NCI-H460 (cell line): ENCODE measurements at places on chromosomes 16 and 17. TPM values are rescaled to one million over a fixed set of nuclear protein-coding genes. Genes with fewer than 3 reads are reported as not detected.

Gene KRTAP3-1
- not detected in 2 replicates for total RNA-seq

Gene SLC12A3
- not detected in 2 replicates for total RNA-seq

Gene WWP2
- 20.7 and 21.7 TPM in 2 replicates for total RNA-seq

Gene C16orf92
- not detected in 2 replicates for total RNA-seq

Gene SNF8
- 102 and 108 TPM in 2 replicates for total RNA-seq

Gene TBX6
- 0.30 and 0.38 TPM in 2 replicates for total RNA-seq

DNA sequence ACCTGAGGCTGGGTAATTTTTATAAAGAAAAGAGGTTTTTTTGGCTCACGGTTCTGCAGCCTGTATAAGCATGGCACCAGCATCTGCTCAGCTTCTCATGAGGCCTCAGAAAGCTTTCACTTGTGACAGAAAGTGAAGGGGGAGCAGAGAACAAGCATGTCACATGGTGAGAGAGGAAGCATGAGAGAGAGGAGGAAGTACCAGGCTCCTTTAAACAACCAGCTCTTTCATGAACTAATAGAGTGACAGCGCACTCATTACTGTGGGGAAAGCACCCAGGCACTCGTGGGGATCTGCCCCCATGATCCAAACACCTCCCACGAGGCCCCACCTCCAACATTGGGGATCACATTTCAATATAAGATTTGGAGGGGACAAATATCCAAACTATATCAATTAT lies 86.8 kb downstream of the USP32 start:
- no peak for DNase-seq

DNA sequence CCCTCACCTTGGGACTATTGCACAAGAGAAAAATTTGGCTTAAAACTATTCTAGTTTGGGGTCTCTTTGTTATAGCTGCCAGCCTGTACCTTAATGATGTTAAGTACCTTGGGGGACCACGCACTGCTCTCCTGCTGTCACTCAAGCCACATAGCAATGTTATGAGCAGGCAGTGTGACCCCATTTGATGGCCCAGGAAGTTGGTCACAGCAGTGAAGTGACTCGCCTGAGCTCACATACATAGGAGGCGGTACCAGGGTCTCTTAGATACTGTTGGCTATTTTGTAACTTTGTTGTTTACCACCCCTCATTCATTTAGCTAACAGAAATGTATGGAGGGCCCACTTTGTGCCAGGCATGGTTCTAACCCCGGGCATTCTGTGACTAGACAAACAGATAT lies 16.4 kb downstream of the KCNG4 start:
- no peak for DNase-seq

GRCh38 chr17:14205992-14206461 lies 30.6 kb downstream of the CDRT15 start:
- peak; percentile 69 for DNase-seq

DNA sequence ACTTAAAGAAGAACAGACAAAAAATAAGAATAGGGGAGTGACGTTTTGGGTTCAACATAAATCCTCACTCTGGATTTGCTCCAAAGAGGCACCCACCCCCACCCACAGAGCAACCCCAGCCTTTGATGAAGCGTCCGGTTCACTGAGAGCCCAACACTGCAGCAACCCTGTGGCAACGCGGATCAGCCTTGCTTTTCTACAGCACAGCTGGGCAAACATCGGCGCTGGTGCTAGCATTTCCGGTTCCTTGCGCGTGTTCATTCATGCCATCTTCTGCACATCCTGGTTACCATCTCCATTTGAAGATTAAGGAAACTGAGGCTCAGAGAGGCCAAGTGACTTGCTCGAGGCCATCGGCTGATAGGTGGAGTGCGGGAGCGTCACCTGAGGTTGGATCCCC lies 8.7 kb upstream of the GINS2 start:
- no peak for DNase-seq

DNA sequence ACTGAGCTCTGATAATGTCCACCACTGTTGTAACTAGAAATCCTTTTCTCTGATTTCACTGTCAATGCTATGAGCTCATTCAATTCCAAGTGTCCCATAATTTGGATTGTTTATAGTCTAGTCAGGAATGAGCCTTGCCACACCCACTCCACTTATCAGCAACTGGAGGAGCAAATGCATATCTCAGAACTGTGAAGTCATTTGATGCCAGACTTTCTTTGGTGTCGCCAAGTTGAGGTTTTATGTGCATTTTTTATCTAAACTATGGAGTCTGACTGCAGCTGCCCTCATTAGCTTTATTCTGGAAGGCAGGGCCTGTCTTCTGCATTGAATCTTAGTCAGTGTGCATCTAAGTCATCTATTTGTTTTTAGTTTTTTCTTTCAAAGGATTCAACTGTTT lies 361.3 kb downstream of the PMP22 start:
- no peak for DNase-seq

GRCh38 chr16:3774156-3774767 lies 56.9 kb upstream of the TRAP1 start:
- DNase-seq, result no peak

- no peak for DNase-seq
Observed at GRCh38 chr17:27327397-27327796, 33.5 kb downstream of the WSB1 start.

- DNase-seq, result no peak
Observed at GRCh38 chr17:61088556-61088955, 311.1 kb upstream of the TBX2 start.

- no peak for DNase-seq
Observed at GRCh38 chr17:47989700-47990099, 18.8 kb downstream of the CDK5RAP3 start.

- DNase-seq, result no peak
Observed at GRCh38 chr16:4303973-4304372, 11.9 kb upstream of the GLIS2 start.
